ENCODE measurements at places on chromosomes 13 and 19.

DNA sequence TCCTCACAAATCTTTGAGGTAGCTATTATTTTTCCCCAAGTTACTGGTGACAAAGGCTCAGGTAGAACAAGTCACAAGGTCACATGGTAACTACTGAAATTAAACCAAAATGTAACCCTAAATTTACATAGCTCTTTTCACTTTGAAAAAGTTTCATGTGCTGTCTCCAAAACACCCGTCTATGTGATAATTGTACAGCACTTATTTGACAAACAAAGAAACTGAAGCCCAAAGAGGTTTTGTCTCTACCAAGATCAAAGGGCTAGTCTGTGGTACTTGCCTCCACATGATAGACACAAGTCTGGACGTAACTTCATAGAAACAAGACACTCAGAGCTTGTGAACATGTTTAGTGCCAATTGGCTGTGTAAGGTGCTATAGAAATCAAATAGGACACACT lies 108.3 kb downstream of the SACS start:
- DNase-seq, result no peak

DNA sequence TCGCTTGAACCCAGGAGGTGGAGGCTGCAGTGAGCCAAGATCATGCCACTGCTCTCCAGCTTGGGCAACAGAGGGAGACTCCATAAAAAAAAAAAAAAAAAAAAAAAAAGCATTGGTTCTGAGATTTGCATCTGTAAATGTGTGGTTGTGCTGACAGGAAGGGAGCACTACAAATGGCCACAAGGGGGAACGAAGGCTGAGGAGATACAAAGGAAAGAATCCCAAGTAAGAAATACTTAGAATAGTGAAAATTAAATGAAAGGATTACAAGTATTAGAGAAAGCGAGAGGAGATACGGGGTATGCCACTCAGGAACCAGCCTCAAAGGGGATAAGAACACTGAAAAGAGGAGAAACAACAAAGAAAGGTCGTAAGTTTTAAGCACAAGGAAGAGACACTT lies 284.9 kb downstream of the KLF12 start:
- peak; percentile 9 for DNase-seq

- no peak for DNase-seq
These were observed 96.6 kb downstream of the RXFP2 start for GRCh38 chr13:31835932-31836331.

GRCh38 chr13:111269508-111269907 lies 50.9 kb upstream of the TEX29 start:
- no peak for DNase-seq

DNA sequence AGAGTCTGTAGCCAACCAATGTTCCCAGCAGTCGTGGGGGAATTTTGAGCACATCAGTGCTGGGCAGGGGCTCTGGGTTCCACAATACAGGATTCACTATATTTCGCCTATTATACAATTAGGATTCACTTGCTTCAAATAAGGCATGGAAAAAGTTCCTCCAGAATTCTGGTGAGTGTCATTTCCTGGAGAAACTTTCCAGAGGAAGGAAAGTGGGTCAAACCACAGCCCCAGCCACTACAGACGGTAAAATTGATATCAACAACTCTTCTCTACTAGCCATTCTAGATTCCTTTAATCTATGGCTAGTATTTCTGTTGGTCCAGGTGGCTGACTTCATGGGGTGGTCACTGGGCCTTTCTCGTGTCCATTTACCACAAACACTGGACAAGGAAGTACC lies 10.5 kb downstream of the MYCBP2 start:
- DNase-seq, result no peak

GRCh38 chr19:36916991-36917390 lies 859 bp downstream of the ZNF568 start:
- DNase-seq, result no peak

- DNase-seq, result no peak
These were observed 21.4 kb downstream of the WDFY2 start for GRCh38 chr13:51605698-51606097.

GRCh38 chr13:97027162-97027554 lies 32.9 kb upstream of the OXGR1 start:
- no peak for DNase-seq

GRCh38 chr13:111573801-111574200 lies 253.4 kb downstream of the TEX29 start:
- DNase-seq, result no peak

DNA sequence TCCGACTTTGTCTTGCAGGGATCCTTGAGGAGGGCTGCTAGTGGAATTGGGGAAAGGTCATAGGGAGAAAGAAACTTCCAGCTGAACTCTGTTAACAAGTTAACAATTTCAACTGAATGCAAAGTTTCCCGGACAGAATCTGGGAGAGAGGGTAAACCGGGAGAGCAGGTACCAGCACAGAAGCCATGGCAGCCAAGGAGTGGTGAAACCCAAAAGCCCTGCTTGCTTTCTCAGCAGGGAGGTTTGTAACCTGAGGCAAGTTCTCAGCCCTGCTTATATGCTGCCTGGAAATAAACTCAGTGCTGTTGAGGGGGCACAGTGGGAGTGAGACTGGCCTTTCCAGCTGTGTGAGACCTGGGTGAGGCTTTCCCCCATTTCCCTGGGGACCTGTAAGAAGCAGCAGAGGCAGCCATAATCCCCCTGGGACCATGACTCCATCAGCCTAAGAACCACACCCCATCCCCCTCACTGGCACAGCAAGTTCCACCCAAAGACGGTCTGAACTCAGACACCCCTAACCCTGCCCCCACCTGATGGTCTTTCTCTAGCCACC lies 84.0 kb downstream of the SUCLA2 start:
- DNase-seq, result no peak

- DNase-seq, result no peak
These were observed 87.3 kb downstream of the COL4A2 start for GRCh38 chr13:110394371-110394841.

GRCh38 chr13:45918597-45918996 lies 67.0 kb upstream of the SIAH3 start:
- no peak for DNase-seq

DNA sequence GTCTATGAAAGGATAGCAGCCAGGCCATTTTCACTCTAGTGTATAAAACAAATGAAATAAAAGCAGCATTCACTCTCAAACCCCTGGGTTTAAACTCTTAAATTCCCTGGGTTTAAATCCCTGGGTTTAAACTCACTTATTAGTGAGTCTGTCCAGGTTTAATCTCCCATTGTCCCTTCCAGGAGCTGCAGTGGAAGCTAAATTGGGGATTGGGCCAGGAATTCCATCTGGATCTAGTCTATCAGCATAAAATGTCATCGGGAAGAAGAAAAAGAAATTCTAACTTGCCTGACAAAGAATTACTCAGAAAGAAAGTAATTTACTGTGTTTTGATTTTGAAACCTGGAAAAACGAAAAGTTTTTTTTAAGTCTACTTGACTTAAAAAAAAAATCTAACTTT lies 54.8 kb downstream of the FRY start:
- no peak for DNase-seq

DNA sequence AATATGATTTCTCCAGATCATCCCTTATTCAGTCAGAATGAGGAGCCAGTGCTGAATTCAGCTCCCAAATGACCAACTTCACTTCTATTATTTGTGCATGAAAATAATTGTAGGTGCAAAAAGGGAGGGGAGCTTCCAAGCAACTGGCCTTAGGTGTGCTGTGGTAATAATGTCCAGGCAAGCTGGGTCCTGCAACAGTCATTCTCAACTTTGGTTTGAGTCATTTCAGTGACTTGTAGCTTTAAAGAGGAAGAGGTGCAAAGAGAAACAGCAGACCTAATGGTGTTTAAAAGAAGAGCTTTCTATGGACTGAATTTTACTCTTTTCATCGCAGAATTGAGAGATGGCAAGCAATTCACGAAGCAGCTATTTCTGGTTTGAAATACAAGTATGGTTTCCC lies 29.2 kb upstream of the FGF9 start:
- no peak for DNase-seq

GRCh38 chr13:50359041-50359367 lies 343.8 kb downstream of the KCNRG start:
- no peak for DNase-seq

GRCh38 chr19:4442819-4443146 lies 14.8 kb downstream of the UBXN6 start:
- DNase-seq, result no peak

DNA sequence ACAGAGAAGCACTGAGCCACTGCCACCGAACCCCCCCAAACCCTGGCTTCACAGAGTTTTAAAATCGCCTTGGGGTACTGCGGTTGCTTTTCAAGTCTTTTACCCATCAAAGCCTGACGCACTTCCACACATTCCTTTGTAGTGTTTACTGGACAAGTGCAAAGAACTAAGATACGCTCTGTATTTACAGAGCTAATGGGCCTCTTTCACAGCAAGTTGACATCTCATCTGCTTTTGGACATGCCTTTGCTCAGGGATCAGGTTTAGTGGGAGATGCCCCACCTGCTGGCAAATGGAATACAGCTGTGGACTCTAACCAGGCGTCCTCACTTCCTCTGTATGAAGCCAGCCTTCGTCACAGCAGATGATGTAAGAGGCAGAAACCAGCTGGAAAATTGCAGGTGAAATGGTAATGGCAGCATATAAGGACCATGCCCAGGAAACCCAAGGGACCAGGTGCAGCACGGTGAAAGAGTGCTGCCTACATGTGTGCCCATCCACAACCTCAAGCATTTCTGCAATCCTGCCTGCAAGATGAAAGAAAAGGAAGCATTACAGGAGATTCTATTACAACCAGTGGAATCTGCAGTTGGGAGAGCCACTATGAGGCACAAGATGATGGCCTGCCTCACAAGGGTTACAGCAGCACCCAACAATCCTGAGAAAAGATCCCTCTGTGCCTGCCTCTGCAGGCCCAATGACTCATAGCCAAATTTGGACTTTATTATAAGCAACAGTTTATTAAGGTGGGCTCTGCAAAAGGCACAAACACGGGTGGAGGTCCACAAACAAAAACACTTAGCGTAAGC lies 34.7 kb downstream of the BRD4 start:
- no peak for DNase-seq

DNA sequence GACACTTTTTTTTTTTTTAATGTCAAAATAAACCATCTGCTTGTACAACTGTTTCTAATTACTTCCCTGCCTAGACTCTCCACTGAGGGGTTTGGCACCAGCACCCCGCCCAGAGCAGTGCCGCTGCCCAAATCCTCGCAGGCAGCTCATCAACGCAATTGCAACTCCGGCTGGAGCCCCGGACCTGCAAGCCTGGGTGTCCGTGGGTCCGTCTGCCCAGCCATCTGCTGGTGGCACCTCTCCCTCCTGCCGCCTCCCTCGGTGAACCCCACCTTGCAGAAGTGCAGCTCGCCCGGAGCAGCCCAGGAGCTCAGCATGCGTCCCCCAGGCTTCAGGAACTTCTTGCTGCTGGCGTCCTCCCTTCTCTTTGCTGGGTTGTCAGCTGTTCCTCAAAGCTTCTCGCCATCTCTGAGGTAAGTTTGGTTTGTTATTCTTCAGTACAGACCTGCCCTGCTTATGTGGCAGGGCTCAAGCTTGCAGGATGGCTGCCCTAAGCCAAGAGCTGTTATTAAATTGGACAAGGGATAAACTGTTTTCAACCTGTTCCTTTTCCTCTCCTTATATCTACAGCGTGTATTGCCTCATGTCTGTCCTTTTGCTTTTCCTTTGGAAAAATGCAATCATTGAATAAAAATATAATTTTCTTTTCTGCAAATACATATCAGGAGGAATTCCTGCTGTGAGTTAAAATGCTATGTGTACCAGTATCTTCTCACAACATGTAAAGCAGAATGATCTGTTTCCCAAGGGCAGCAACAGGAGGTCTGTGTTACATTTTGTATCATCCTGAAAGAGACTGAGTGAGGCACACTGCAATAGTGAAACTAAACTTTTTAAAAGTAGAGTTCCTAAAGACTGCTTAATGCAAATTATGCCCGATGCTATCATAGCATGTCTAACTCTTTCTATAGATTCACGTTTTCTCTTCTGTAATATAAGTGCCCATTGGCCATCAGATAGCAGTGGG lies at the start of gene ITGBL1:
Gene ITGBL1, plus strand, starts transcription at position 157 of the 967 bp plus-strand sequence. Its CDS starts 159 bp downstream, at position 316.
- no peak for DNase-seq

- DNase-seq, result no peak
These were observed 175.6 kb upstream of the SLITRK6 start for GRCh38 chr13:85974608-85975366.

DNA sequence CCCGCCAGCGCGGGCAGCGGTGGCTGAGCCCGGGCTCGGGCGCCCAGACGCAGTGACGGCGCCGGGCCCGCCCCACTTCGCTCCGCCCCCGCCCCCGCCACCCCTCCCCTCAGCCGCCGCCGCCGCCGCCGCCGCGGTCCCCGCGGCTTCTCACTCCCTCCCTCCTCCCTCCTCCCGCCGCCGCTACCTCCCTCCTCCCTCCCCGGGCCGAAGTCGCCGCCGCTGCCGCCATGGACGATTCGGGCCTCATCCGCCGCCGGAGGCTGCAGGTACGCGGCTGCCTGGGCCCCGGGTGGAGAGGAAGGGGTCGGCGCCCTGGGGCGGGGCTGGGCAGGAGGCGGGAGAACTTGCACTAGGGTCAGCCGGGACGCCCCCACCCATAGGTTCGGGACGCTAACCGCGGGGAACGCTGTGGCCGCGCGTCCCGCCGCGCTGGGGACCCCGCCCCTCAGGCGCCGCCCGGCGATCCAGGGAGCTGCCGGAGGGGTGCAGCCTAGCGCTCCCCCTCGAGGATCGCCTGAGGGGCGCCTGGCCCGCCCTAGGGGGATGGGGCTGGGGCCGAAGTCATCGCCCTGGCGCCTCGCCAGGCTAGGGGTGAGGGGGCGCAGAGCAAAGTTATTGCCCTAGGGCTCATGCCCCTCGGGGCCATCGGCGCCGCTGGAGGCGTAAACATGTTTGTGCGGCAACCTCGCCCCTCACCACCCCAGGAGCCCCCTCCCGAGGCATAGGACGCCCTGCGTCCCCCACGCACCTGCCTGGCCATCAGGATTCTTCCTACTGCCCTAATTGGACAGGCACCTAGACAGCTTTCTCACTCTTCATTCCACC lies 427 bp downstream of the RTBDN start:
- DNase-seq, result no peak

GRCh38 chr19:12825254-12826131 lies 8.9 kb downstream of the RTBDN start:
- DNase-seq, result no peak

- no peak for DNase-seq
These were observed 37.5 kb upstream of the POMP start for GRCh38 chr13:28621449-28621848.

GRCh38 chr13:36915896-36916640 lies 4.0 kb downstream of the SMAD9 start:
- no peak for DNase-seq

- no peak for DNase-seq
These were observed 200.2 kb downstream of the FOXO1 start for GRCh38 chr13:40466272-40466671.

- no peak for DNase-seq
These were observed 1.2 kb downstream of the TBC1D4 start for GRCh38 chr13:75480671-75481175.

GRCh38 chr19:29315556-29316190 lies 102.7 kb upstream of the UQCRFS1 start:
- no peak for DNase-seq

All from activated CD4-positive, alpha-beta T cell treated with anti-CD3 and anti-CD28 coated beads, Interleukin-2, amount 50 U/mL, for 4 hours (primary cell).